Activated T-cell treated with anti-CD3 and anti-CD28 coated beads for 24 hours (primary cell): ENCODE measurements at places on chromosomes 7 and 10.
A peak's percentile ranks its signal among the peaks of the same experiment; 100 is the strongest.

DNA sequence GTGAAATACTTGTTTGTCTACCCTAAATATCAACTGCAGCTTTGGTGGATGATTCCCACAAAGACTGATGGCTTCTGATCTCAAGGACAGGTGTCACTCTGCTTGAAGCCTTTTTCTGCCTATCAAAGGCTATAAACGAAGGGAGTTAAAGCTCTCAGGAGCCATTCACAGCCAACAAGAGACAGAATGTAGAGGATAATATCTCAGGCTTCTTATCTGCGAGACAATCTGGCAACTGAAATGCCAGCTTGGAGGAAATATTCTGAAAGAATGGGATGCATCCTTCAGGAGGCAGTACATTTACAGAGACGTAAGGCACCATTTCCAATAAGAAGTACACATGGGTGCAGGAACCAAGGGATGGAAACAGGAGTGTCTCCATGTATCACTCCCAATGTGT is 549.4 kb downstream of the GPAM start:
- DNase-seq, result no peak

- no peak for DNase-seq
Observed at GRCh38 chr10:32386623-32387260, 39.8 kb upstream of the EPC1 start.

GRCh38 chr7:17520941-17521340 is 222.5 kb downstream of the AHR start:
- DNase-seq, result no peak

GRCh38 chr7:20064974-20065862 is 152.0 kb downstream of the MACC1 start:
- DNase-seq, result no peak

- no peak for DNase-seq
Observed at GRCh38 chr10:131480861-131481260, 169.3 kb upstream of the TCERG1L start.

DNA sequence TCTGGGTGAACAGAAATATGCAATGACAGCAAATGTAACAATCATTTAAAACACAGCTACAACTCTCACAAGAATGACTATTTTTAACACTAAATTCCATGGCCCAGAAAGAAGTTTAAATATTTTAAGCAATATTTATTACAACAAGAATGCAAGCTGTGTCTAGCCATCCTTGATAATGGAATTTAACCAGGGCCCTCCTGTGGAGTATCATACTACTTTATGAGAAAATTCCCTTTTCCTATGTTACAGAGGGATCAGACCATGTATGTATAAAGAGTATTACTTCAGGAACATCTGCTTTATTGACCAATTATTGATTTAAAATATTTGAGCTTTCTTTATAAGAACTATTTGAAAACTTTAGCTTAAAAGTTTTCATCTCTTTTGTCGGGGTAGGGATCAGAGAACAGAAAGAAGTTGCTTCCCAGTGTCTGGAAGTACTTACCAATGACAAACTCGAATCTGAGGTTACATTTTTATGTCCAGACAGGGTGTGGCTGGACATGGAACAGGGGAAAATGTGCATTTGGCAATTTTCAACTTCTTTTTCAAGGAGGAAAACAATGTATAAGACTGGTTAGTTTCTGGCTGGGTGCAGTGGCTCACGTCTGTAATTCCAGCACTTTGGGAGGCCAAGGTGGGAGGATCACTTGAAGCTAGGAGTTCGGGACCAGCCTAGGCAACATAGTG is 48.3 kb upstream of the NRBF2 start:
- DNase-seq, result no peak

- no peak for DNase-seq
Observed at GRCh38 chr10:87503401-87503800, 1.3 kb upstream of the MINPP1 start.

DNA sequence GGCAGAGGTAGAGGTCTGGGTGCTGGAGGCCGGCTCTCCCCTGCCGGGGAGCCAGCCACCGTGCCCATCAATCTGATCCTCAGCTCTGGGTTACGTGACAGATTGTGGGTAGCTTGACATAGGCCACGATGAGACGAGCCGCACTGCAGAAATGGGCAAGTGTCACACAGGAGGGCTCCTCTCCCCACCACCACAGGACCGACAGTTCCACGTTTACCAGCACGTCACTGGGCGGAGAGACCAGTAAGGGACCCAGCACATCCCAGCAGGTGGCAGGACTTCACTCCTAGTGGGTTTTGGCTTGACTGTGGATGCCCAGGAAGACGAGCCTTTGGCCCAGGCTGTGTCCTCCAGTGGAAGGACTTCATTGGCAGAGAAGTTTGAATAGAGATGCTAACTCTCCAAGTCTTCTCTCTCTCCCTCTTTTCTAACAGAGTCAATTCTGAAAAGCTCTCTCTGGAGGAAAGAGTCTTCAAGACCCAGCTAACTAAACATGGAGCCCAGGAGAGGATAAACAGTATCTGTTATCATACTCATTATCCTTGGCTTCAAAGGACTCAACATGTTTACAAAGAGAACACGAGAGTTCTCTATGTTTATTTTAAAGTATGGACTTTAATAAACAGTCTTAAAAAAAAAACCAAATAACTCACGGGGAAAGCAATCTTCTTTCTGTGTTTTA is 129.3 kb upstream of the JCAD start:
- no peak for DNase-seq

GRCh38 chr10:44716470-44717015 is 194.6 kb upstream of the TMEM72 start:
- no peak for DNase-seq

DNA sequence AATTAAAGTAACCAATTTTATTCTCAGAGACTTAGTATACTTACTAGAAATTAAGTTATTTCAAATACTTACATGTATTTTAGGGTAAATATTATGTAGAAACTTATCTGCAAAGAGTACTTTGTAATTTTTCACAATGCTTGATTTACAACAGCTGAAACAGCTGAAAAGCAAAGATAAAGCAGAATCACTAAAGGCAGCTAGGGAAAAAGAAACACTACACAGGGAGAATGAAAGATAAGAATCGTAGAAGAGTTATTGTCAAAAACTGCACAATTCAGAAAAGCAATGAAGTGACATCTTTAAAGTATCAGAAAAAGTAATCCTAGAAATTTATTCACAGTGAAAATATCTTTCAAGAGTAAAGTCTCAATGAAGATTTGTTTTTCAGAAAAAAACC is 69.7 kb upstream of the ZNF804B start:
- DNase-seq, result no peak

DNA sequence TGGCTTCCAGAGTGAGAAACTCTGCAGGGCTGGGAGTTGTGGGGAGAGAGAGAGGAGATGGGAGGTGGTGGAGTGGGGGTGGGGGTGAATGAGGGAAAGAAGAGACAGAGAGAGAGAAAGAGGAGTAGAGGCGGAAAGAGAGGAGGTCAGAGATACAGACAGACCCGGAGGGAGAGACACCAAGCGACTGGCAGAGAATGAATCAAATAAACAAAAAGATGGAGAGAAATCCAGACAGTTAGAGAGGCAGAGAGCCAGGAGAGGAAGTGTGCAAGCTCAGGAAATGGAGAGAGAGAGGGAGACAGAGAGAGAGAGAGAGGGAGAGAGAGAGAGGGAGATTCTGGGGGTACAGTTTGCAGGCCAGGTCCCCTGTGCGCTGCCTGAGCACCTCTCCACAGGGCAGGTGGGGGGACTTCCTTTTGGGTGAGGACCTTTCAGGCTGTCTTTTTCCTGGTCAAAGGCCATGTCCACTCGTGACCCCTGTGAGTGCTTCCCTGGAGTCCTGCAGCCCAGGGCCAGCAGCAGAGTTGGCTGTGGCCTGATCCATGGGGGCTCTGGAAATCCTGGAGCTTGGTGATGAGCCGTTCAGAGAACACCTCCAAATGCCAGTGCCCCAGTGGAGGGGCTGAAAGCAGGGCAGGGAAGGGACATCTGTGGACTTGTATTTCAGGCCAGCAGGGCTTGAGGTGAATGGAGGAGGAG is 25.0 kb upstream of the PCBD1 start:
- DNase-seq, result no peak

DNA sequence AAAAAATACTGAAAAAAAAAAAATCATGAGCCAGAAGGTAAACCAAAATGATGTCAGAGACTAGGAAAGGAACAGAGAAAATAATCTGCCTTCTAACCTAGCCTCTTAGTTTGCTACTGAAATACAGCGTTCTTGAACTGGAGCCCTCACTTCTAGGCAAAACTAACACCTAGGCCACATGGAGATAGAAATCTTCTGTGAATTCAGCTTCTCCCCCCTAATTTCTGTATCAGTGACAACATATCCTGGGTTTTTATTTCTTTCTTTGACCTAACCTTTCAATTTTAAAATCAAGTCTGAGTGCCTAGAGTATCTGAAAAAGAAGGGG is 100.1 kb upstream of the GLCCI1 start:
- DNase-seq, result no peak

DNA sequence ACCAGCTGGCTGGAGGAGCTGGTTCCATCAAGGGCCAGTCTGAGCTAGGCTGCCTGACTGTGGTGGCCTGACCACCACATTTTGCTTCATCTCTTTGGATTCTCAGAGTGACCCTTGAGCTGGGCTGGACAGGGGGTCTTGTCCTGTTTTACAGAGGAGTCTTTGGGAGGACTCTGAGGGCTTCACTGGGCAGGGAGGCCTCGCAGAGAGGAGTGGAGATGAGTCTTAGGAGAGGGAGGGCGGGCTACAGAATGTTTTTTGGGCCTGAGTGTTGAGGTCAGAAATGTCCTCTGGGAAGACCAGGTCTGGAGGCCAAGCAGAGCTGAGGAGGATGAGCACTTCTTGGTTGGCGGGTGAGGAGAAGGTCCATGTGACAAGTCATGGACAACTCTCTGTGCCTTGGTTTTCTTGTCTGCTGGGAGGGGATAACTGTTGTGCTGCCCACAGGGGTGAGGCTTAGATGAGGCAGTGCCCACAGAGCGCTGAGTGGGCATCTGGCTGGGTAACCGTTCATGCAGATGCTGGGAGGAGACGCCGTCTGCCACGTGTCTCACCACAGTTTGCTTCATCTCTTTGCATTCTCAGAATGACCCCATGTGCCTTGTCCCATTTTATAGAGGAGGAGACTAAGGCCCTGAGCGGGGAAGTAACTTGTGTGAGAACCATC is 9.4 kb downstream of the TSPAN15 start:
- DNase-seq, result no peak

GRCh38 chr7:121797657-121798452 is 75.1 kb upstream of the PTPRZ1 start:
- DNase-seq, result no peak

DNA sequence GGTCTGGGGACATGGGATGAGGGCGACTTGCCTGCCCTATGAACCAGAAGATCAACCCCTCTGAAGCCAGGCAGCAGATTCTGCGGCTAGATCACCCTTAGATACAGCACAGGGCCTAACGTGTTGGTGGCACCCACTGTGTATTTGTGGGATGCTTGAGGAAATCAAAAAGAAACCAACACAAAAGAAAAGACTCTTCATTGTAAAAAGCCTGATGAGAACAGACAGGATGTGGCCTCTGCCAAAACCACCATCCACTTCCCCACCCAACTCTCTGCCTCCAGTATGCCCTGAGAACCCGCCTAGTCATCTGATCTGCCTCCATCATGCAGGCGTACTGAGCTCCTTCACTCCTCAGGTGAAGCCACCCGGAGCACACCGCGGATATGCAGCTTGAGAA is 97.2 kb upstream of the INSYN2A start:
- DNase-seq, result peak; percentile 21

DNA sequence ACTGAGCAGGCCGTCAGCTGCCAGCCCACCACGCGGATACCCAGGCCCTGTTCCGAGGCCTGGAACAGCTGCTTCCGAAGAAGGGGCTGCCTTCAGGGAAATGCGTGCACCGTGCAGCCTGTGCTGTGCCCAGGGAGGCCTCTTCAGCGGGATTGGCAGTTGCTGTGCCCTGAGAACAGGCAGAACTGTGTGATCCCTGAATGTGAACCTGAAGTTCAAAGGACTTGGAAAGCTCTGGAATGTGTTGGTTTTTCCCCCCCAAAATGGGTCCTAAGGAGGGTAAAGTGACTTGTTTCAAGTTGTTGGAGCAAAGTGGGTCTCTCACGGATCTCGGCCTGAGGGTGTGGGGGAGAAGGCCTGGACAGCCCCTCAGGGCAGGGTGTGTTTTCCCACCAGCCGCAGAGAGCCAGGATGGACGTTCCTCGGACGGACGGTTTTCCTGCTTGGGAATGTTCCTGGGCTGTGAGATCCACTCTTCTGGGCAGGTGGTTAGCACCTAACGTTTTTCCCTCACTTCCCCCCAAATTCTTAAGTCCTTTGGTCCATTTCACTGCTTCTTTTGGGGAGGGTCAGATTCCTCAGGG is 2.1 kb downstream of the SPRN start:
- no peak for DNase-seq

GRCh38 chr7:110669410-110669809 is 421.5 kb upstream of the LRRN3 start:
- no peak for DNase-seq

DNA sequence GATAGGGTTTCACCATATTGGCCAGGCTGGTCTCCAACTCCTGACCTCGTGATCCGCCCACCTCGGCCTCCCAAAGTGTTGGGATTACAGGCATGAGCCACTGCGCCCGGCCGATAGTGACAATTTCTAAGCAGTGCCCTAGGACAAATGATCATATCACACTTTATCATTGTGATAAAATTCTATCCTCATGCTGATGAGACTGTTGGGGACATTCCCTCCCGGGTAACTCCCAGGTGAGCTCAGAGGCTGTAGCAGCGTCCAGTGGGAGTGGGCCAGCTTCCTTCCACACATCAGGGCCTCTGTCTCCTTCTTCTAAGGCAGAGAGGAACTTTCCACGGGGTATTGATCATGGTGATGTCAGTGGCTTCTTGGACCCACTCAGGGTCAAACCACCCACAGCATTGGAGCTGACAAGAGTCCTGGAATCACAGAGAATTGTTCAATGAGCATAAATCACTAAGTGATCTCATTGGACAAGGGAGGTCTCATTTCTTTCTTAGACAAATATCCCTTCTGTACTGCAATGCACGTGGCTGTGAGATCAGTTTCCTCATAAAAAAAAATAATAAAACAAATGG is 256.1 kb downstream of the KLF6 start:
- DNase-seq, result no peak

DNA sequence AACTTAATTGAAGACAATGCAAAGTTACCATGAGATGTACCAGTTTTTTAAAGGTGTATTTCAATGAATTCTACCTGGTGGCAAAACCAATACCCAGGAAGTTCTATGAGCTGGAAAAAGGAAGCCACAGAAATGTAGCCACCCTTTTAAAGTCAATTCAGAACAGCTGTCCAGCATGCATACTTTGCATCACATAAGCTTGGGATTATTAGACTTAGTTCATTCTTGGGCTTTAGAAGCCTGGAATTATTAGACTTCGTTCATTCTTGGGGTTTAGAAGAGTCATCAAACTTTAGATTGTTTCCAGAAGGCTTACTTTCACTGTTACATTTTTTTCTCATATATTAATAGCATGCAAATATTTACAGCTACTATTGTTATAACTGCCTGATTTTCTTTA is 20.9 kb downstream of the SLC25A13 start:
- no peak for DNase-seq

- DNase-seq, result no peak
Observed at GRCh38 chr10:49349390-49349789, 46.5 kb downstream of the DRGX start.
